Cerebellar nuclear complex (tissue), 1 donor: ENCODE measurements at places on chromosomes 2 and 18.

DNA sequence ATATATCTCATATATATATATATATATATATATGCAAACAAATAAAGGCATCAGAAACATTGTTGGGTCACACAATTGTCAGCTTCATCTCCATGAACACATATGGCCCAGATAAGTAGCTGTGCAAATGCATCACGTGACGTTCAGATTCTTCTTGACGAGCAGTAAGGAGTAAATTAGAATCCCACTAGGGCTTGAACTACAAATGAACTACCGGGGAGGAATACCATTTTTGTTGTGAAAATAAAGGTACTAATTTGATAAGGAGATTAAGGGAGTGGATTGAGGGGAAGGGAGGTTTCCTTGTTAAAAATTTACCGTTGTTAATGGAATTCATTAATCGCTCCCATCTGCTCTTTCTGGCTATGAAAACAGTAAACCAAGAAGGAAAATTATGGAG, 186.5 kb upstream of the COPS8 start:
- no peak for DNase-seq

DNA sequence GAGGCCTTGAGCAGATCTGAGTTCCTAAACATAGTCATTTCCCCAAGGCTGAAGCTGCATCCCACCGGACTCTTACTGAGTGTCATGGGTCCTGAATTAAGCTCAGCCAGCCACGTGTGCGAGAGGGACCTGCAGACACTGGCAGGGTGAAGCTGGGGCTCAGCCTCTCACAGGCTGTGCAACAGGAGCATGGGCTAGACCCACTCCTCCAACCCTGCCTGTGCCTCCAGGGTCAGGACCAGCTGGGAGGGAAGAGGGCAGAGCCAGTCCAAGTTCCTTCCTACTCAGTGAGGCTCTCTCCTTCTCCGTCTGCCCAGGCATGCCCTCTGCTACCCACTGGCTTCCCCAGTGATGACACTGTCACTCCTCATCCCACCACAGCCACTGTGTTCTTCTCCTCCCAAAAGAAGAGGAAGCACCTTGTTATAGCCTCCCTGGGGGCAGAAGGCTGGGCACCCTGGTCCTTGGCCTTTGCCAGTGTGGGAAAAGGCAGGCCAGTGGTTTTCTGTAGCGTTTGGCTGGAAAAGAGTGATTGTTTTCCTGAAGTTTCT, 78.9 kb downstream of the KCNF1 start:
- no peak for DNase-seq

DNA sequence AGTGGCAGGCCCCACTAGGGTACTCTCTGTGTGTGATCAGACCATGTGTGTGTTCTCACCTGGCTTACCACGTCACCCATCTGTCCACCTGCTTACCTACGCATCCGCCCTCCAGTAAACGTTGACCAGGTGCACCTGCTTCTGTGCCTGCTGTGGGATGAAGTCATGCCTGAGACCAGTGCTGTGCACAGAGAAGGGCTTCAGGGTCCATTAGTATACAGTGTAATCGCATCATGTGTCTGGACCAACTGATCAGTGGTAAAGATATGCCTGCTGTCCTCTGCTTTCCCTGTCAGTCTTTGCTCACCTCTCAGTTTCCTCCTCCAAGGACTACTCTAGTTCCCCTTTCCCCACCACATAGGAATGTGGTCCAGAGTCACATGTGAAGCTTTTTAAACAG, 109.3 kb downstream of the FHOD3 start:
- DNase-seq: no peak

DNA sequence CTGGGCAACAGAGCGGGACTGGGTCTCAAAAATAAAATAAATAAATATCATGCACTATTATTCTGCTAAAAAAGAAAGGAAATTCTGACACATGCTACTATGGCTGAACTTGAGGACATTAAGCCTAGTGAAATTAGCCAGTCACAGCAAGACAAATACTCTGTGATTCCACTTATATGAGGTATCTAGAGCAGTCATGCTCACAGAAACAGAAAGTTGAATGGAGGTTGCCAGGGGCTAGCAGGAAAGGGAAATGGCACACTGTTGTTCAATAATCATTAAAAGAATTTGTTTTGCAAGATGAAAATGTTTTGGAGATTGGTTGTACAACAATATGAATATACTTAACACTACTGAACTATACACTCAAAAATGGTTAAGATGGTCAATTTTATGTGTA, 60.8 kb downstream of the NCKAP1 start:
- no peak for DNase-seq

GRCh38 chr2:152238016-152238415, 62.5 kb upstream of the STAM2 start:
- peak; percentile 24 for DNase-seq

GRCh38 chr18:8943900-8944870, 158.3 kb upstream of the NDUFV2 start:
- DNase-seq: no peak

DNA sequence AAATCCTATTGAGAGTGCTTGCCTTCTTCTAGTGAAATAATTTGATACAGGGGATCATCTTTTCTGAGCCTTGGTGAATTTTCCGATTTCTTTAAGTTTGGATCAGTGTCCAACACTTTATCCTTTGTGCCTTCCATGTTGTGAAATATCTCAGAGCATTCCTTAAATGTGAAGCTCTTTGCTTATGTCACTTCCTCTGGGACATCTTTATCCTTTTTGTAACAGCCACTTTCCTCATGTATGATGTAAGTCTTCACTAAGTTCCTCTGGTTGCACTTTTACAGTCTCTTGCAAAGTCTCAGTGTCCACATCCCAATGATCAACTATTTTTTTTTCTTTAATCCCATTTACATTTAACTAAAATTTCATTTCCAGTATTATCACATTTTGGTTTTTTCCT, 254.2 kb downstream of the EN1 start:
- no peak for DNase-seq

GRCh38 chr18:59232309-59233016, 12.5 kb downstream of the GRP start:
- no peak for DNase-seq

DNA sequence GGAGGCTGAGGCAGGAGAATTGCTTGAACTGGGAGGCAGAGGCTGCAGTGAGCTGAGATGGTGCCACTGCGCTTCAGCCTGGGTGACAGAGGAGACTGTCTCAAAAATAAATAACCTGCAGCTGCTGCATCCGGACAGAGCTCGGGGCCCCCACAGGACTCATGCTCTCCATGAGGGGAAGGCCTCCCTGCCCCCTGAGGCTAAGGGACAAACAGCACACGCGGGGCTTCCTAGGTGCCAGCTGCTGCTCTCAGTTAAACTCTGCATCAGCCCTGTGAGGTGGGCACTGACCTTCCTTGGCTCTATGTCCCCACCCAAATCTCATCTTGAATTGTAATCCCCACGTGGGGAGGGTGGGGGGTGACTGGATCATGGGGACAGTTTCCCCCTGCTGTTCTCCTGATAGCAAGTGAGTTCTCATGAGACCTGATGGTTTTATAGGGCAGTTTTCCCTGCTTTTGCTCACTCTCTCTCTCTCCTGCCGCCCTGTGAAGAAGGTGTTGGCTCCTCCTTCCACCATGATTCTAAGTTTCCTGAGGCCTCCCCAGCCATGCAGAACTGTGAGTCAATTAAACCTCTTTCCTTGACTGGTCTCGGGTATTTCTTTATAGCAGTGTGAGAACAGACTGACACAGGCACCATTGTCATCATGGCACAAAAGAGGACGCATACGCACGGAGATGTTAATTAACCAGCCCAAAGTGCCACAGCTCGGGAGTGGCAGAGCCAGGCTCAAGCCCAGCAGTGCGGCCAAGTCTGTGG, 49.9 kb upstream of the TAF1B start:
- no peak for DNase-seq

DNA sequence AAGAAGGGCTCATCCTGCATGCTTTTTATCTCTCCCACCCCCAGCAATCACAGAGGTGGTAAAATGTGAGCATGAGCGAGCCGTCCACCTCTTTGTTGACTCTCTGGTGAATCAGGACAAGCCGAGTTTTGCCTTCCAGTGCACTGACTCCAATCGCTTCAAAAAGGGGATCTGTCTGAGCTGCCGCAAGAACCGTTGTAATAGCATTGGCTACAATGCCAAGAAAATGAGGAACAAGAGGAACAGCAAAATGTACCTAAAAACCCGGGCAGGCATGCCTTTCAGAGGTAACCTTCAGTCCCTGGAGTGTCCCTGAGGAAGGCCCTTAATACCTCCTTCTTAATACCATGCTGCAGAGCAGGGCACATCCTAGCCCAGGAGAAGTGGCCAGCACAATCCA, 19.5 kb downstream of the LIPG start:
- no peak for DNase-seq

DNA sequence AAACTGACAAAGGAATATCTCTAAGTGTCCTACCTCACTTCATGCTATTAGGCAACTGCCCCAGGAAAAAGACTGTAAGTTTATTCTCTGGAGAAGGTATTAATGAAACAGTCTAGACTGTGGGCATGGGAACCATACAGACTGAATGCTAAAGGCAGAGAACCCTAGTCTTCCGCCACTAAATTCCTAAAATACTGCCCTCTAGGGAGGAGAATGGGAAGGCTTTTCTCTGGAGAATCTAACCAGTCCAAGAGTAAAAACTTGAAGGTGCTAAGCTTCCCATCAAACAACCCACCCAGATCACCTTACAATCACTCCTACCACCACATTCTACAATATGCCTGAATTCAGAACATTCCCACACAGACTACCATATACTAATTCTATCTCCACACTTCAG, 3.4 kb downstream of the SRBD1 start:
- DNase-seq: no peak

GRCh38 chr2:200356321-200356720, 49.8 kb downstream of the SPATS2L start:
- no peak for DNase-seq

DNA sequence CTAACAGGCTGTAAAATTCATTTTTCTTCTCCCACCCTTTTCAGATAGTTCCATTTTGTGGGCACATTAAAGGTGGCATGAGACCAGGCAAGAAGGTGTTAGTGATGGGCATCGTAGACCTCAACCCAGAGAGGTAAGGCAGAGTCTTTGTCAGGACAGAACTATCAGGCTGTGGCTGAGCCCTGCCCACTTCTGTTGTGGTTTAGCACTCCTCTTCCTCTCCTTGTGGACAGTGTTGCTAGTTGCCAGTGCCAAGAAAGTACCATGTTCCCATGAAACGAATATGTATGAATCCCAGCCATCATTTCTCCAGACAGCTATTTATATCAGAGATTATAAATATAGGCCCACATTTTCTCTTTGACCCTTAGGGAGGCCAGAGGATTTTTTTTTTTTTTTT, 1.6 kb downstream of the LGALSL start:
- no peak for DNase-seq
